Right lung (tissue), 10 donors: ENCODE measurements at places on chromosomes 11 and 22.

- no peak for DNase-seq
These were observed 3.0 kb downstream of the RPS25 start for GRCh38 chr11:119015054-119015611.

DNA sequence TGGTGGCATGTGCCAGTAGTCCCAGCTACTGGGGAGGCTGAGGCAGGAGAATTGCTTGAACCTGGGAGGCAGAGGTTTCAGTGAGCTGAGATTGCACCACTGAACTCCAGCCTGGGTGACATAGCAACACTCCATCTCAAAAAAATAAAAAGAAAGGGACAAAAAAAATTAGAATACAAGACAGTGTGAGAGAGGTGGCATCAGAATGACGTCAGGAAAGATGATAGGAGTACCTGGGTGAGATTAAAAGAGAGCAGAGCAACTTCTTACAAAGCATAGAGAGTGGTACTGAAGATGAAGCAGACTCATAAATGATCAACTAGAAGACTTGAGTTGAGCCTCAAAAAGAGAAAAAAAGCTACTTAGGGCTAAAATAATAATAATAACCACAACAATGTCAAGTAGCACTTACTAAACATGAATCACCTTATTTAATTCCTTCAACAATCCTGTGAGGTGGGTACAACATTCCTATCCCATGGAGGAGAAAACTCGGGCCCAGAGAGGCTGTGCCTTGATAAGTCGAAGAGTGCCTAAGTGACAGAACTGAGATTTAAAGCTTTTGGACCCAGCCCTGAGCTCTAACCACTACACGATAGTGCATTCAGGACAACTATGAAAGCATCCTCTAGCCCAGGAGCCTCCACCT, 5.2 kb upstream of the SLN start:
- no peak for DNase-seq

GRCh38 chr11:74033046-74033445, 24.2 kb upstream of the UCP3 start:
- DNase-seq, result no peak

DNA sequence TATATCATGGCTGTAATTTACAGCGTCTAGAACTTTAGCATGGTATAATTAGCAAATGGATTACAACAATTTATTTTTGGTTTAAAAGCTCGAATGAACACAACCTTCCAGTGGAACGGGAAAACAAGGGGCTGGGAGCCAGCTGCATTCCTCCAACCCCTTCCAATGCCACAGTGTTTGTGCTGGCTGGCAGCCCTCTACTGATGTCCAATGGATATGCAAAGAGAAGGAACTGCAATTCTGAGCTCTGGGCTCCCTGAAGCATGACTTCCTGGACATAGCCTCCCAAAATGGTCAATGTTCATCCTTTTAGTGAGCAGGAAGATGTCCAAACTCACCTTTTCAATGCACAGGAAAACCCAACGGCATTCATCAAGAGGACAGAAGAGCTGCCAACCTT, 288.3 kb downstream of the TENM4 start:
- DNase-seq, result no peak

DNA sequence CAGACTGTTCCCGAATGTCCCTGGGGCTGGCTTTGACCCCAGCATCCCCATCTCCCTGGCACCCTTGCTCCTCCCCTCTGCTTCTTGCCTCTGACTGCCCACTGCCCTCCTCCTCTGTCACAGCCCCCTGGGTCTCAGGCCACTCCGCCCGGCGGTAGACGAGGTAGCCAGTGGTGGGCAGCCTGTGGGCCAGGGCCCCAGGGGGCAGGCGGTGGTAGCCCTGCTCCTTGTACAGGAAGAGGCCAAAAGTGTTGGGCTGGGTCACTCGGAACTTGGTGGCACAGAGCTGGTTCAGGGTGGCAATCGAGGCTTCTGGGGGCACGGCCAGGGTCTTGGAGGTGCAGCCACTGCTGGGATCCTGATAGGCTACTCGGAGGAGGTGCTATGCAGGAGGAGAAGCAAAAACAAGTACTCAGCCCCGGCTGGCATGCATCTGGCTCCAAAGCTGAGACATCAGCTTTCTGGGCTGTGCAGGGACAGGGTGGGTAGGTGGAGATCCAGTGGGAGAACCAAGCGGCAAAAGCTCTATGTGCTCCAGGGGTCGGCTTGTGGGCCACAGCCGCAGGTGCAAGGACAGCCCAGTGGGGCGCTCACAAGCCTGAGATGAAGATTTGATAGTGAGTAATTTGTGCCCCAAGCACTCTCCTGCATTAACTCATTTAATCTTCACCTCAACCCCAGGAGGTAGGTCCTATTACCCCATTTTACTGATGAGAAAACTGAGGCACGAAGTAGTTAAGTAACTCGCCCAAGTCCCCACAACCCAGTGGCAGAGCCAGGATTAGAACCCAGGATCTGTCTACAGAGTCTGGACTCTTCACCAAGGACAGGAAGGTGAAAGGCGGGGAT, 3.6 kb downstream of the RIN1 start:
- DNase-seq, result no peak

GRCh38 chr11:95832763-95833162, 42.5 kb downstream of the CEP57 start:
- DNase-seq, result no peak

GRCh38 chr11:105854269-105854668, 167.8 kb downstream of the MSANTD4 start:
- DNase-seq, result no peak

DNA sequence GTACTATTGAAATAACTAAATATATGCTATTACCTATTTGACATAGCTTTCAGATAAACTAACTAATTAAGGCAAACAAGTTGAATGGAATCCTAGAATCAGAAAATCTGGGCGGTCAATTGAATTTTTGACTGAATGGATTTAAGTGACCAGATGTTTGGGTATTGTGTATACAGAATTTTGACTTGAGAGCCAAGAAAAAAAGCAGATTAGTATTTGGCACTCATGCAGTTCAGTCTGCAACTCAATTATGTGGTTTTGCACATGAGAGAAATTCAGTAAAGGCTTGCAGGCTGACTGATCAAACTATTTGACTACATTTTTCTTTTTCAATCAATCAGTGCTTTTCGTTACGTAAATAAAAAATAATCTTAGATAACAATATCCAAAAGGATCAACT, 254.8 kb downstream of the GUCY1A2 start:
- DNase-seq, result no peak

DNA sequence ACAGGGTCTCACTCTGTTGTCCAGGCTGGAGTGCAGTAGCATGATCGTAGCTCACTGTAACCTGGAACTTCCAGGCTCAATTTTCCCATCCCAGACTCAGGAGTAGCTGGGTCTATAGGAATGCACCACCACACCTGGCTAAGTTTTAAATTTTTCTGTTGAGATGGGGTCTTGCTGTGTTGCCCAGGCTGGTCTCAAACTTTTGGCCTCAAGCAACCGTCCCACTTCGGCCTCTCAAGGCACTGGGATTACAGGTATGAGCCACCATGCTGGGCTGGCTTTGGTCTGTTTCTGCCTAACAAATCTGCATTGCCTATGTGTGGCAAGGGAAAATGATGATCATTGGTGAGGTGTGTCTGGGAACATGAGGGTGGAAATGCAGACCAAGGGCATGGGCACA, 59.3 kb upstream of the CLMP start:
- no peak for DNase-seq
